Activated effector memory CD4-positive, alpha-beta T cell treated with anti-CD3 and anti-CD28 coated beads, Interleukin-2, amount 50 U/mL, for 16 hours (primary cell): ENCODE measurements at places on chromosomes 13 and 19.

- DNase-seq, result peak; percentile 79
Observed at GRCh38 chr13:46172531-46172991, 9.4 kb downstream of the LCP1 start.

DNA sequence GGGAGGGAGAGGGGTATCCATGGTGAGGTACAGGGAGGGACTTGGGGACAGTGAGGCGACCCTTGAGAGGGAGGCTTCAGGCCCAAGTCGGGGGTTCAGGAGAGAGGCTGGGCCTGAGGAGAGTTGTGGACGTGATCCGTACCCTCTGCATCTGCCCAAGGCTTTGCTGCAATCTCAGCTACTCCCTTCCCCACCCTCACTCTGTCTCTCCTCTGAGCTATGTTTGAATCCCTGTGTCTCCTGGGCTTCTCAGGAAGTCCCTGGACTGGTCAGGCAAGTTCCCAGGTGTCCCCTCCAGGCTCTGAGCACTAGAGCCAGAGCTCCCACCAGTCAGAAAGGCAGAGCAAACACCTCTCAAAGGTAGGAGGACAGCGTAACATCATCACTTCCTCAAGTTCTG is 1.8 kb downstream of the LIN37 start:
- DNase-seq, result no peak

DNA sequence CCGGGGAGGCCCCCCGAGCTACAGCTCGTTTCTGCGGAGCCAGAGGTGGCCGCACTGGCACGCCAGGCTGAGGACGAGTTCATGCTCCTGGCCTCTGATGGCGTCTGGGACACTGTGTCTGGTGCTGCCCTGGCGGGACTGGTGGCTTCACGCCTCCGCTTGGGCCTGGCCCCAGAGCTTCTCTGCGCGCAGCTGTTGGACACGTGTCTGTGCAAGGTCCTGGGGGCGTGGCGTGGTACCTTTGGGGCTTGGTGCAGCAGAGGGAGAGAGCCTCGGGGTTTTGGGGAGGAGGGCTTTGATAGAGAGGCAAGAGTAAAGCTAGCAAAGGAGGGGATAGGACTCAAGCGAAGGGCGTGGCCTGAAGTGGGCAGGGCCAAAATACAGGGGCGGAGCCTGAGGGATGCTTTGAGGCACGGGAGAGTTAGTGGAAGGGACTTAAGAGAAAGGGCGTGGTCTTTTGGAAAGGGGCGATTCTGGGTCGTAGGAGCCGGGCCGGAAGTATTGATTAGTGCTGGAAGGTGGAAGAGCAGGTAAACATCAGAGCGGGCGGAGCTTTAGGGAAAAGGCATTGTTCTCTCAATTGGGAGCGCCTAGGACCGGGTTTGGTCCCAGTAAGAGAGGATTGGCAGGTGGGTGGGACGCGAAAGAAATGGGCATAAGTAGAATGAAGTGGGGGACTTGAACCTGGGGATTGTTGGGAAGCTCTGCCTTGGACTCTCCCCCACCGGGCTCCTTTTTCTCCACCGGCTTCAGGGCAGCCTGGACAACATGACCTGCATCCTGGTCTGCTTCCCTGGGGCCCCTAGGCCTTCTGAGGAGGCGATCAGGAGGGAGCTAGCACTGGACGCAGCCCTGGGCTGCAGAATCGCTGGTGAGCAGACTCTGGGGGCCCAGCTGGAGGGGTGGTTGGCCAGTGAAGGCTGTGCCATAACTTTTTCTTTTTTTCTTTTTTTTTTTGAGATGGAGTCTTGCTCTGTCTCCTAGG is 1.2 kb downstream of the PPM1N start:
- DNase-seq, result peak; percentile 86

DNA sequence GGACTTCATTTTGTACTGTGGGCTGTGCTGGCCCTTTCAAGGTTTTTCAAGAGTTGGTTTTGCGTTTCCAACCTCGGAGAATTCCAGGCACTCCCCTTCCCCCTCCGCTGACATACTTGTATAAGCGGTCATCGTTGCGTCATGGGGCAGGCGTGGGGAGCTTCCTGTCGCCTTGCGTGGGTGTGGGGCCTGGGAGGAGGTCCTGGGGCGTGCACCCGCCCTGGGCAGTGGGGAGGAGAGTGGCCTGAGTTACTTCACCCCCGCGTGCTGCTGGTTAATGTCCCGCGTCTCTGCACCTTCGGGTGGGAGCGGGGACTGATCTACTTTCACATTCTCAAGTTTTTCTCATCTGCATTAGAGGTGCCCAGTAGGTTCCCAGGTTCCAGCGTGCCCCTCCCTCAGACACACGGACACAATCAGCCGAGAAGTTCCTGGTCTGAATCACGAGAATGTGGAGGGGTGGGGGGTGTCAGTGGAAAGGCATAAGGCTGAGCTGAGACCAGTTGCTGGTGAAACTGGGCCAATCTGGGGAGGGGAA is 4.1 kb downstream of the IER2 start:
- peak; percentile 86 for DNase-seq

DNA sequence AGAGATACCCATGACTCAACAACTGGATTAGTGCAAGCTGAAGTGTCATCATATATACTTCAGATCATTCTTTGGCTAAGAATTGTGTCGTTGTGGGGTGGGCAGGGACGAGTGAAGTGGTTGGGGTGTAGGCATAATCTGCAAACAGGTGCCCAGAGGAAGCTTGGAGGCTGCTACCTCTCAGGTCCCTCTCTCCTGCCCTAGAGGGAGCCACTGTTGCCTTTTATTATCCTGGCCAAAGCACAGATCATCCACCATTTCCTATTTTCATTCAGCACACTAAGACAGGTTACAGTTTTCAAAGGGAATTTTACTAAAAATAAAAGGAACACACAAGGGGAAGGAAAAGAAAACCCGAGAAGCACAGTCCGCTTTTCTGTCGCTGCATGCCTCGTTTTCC is 126.6 kb downstream of the HS6ST3 start:
- no peak for DNase-seq

DNA sequence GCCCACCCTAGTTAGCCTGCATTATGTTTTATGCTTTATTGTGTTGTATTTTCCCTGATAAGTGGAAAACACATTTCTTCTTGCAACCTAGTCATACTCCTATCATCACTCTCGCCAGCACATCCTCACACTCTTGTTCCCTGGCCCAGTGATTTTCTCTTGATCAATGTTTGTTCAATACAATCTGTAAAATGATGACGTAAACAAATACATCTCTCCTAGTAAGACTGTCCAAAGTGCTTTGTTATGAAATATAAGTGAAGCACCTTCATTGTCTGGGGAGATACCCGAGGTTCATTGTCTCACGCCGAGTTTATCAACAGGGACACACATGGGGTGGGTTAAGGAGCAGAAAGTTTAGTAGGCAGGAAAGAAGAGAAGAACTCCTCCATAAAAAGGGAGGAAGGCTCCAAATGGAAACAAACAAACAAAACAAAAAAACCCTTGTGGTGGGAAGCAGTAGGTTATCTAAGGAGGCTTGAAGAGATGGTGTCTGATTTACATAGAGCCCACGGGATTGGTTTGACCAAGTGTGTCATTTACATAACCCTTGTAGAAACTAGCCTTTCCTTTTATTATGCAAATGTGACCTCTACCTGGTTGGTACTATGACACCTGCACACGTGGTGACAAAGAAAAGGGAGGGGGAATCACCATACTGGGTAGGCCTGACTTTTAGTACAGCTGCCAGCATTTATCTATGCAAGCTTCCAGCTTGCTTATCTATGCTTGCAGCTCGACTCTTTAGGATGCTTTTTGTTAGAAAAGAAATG is 1317.9 kb upstream of the SPRY2 start:
- no peak for DNase-seq

GRCh38 chr19:33246709-33247440 is 21.2 kb upstream of the SLC7A10 start:
- DNase-seq, result no peak

DNA sequence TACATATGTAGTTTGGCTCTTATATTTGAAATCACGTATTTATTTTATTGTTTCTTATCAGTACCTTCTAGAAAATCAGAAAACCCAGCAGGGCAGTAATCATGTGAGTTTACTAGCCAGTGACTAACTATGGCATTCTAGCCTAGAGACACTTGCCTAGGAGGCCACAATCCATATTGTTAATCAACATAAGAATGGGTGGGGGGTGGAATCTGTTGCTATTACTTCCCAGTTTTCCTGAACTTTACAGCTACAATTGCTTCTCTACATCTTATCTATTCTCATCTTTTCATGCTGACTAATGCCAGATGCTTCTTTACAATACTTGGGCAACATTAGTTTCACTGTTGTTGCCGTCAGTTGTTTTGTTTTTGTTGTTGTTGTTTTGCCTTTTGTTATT is 18.7 kb upstream of the ATXN8OS start:
- no peak for DNase-seq

DNA sequence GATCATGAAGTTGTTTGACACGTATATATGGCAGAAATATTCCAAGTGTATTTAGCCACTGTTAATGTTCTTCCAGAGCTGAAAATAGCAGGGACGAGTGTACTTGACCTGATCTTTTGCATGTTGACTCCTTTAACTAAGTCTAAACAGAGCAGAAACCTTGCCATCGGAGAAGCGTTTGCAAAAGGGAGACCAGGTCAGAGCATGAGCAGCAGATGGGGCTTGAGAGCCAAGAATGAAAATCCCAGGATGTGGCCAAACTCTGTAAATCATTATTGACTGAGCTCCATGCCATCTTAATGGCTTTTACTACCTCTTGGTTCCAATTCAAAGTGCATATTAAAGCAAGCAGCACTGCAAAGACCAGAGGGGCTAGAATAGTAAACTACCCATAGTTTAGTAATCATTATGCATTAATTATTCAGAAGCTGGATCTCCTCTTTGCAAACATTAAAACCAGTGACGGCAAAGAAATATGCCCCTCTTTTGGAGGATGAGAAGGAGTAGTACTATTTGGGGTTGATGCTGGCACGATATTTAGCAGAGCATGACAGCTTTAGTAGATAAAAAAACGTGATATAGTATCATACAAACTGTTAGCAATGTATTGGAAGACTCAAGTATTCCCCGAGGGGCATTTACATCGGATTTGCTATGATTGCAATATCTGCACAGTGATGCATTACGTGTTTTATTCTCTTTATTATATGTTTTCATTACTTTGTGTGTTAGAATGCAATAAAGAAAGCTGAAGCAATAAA is 55.7 kb downstream of the FAM216B start:
- no peak for DNase-seq
